Astrocyte (in vitro differentiated cells and primary cell): ENCODE measurements at places on chromosomes 2 and 18. TPM values are rescaled to one million over a fixed set of nuclear protein-coding genes. Genes with fewer than 3 reads are reported as not detected.
A peak's percentile ranks its signal among the peaks of the same experiment; 100 is the strongest.

DNA sequence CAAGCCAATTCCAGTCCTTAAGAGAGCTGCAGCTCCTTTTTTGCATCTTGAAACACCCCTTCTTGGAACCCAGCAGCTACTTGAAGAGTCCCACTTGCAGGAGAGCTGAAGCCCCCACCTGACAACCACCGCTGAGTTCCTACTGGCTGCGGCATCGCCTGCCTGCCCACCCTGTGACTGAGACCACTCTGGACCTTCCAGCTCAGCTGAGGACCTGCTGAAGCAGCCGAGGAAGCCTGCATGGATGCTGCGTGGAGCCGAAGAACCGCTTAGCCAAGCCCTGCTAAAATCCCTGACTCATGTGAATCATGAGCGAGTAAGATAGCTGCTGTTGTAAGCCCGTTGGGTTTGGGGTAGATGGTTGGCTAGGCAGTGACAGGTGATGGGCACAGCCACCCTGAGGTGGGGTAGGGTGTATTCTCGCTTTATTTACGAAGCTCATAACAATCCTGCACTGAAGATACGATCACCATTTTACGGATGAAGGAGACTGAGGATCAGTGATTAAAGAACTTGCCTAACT, 78.4 kb downstream of the INHBB start:
- no peak overlapping the region for H3K4me3 ChIP-seq
- H3K27ac ChIP-seq = no peak overlapping the region
- no peak for DNase-seq
- H3K36me3 ChIP-seq = no peaks in the 10 kb centered on the region
- no peaks in the 10 kb centered on the region for H3K4me1 ChIP-seq

GRCh38 chr18:24941174-24941951, 410.6 kb downstream of the ZNF521 start:
- no peaks in the 10 kb centered on the region for H3K4me1 ChIP-seq
- H3K36me3 ChIP-seq = no peaks in the 10 kb centered on the region
- peaks cover 3% of the 10 kb centered on the region for H3K27me3 ChIP-seq

- no peak for DNase-seq
- H3K4me3 ChIP-seq = no peak overlapping the region
- no peaks in the 10 kb centered on the region for H3K27me3 ChIP-seq
- no peak overlapping the region for H3K27ac ChIP-seq
These were observed 48.1 kb downstream of the MYOM1 start for GRCh38 chr18:3171631-3172030.

GRCh38 chr2:237033536-237034060, 52.1 kb upstream of the COPS8 start:
- H3K27ac ChIP-seq = no peak overlapping the region
- no peaks in the 10 kb centered on the region for H3K27me3 ChIP-seq
- no peaks in the 10 kb centered on the region for H3K4me1 ChIP-seq
- no peak overlapping the region for H3K4me3 ChIP-seq

- H3K27ac ChIP-seq = no peak overlapping the region
- no peaks in the 10 kb centered on the region for H3K4me1 ChIP-seq
- no peak overlapping the region for H3K4me3 ChIP-seq
- H3K36me3 ChIP-seq = no peaks in the 10 kb centered on the region
- peaks cover 9% of the 10 kb centered on the region for H3K27me3 ChIP-seq
These were observed 50.2 kb downstream of the SKA1 start for GRCh38 chr18:50424877-50425690.

GRCh38 chr2:188450732-188451483, 159.2 kb downstream of the GULP1 start:
- H3K4me3 ChIP-seq = no peak overlapping the region
- H3K4me1 ChIP-seq = peaks cover 3% of the 10 kb centered on the region
- no peaks in the 10 kb centered on the region for H3K27me3 ChIP-seq
- H3K27ac ChIP-seq = no peak overlapping the region
- no peaks in the 10 kb centered on the region for H3K36me3 ChIP-seq

DNA sequence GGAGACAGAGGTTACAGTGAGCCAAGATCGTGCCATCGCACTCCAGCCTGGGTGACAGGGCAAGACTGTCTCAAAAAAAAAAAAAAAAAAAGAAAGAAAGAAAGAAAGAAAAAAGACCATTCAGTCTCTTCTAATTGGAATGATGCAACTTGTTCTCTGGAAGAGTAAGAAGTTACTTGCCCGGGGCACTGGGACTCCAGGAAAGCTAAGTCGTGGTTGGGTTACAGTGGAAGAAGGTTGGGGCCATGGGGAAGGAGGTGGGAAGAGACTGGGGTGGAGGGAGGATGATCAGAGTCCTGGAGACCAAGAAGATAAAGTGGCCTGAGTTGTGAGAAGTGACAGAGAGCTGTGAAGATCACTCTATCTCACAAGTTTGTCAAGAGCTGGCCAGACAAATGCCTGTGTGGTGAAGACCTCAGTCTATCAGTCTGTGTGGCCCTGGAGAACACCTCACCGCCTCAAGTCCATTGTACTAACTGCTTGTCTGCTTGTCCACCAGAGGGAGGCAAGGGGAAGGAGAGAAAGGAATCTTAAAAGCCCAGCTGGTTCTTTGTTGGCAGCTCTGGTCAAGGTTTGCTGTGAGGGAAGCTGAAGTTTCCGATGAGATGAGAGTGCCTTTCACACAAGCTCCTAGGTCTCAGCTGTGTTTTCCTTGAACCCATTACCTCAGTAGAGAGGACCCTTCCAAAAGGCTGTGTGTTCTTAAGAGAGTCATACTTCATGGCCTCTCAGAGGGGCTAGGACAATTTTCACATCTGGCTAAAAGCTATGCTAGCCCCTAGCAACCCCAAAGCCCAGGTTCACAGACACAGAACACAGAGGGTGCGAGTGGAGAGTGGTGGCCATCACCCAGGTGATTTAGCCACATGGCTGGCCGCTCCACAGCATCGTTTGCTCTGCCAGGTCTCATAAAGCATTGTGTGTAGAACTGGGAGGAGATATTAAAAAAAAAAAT, 72.0 kb upstream of the TMEM178A start:
- DNase-seq = peak; percentile 80
- H3K27ac ChIP-seq = no peak overlapping the region
- H3K4me1 ChIP-seq = peaks cover 4% of the 10 kb centered on the region
- no peaks in the 10 kb centered on the region for H3K27me3 ChIP-seq
- H3K36me3 ChIP-seq = no peaks in the 10 kb centered on the region
- no peak overlapping the region for H3K4me3 ChIP-seq

DNA sequence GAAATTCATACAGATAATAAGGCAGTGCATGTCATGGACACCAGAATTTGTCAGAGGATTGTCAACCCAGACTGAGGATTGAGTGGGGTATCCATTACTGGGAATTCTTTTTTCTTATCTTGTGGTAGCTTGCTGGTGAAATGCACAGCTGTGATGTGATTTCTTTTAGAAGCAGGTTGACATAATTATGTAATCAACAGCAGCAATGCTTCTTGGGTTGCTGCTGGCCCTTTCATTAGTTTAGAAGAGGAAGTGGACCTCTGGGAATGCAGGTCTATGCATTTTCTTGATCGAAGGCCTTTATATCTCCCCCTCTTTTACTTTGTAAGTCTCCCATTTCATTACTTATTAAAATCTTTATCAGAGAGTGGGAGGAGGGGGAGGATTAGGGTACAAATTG, 319.9 kb downstream of the AGPS start:
- no peaks in the 10 kb centered on the region for H3K36me3 ChIP-seq
- no peaks in the 10 kb centered on the region for H3K4me1 ChIP-seq
- H3K4me3 ChIP-seq = no peak overlapping the region
- DNase-seq = no peak
- no peaks in the 10 kb centered on the region for H3K27me3 ChIP-seq
- no peak overlapping the region for H3K27ac ChIP-seq

- H3K4me3 ChIP-seq = no peak overlapping the region
- peak; percentile 6 for DNase-seq
- H3K36me3 ChIP-seq = no peaks in the 10 kb centered on the region
- H3K27ac ChIP-seq = no peak overlapping the region
- H3K27me3 ChIP-seq = no peaks in the 10 kb centered on the region
- H3K4me1 ChIP-seq = peaks cover 18% of the 10 kb centered on the region
These were observed 982.1 kb downstream of the TSN start for GRCh38 chr2:122737429-122738077.

- H3K27ac ChIP-seq = no peak overlapping the region
- peaks cover 22% of the 10 kb centered on the region for H3K4me1 ChIP-seq
- no peak for DNase-seq
- no peak overlapping the region for H3K4me3 ChIP-seq
These were observed 15.6 kb downstream of the SLC4A3 start for GRCh38 chr2:219643084-219643473.

DNA sequence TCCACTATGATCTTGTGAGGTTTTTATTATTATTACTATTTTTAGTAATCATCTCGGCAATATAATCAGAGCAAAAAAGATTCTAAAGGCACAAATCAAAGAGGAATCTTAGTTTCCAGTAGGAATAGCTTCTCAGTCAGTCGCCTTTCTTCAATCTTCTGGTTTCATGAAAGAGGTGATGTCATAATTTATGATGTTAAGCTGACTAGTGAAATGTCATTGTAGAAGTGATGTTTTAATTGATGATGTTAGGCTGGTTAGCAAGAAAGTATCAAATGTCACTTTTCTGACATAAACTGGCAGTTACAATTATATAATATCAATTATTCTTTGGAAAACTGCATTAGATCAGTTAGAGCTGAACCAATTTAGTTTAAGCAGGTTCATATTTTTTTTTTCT, 476.7 kb upstream of the ETAA1 start:
- no peaks in the 10 kb centered on the region for H3K27me3 ChIP-seq
- DNase-seq = no peak

- H3K27me3 ChIP-seq = no peaks in the 10 kb centered on the region
- peaks cover 17% of the 10 kb centered on the region for H3K4me1 ChIP-seq
- no peaks in the 10 kb centered on the region for H3K36me3 ChIP-seq
These were observed 148.8 kb downstream of the RDH14 start for GRCh38 chr2:18411626-18412025.

- no peak overlapping the region for H3K27ac ChIP-seq
- H3K4me3 ChIP-seq = no peak overlapping the region
- no peaks in the 10 kb centered on the region for H3K27me3 ChIP-seq
These were observed 87.4 kb downstream of the INO80D start for GRCh38 chr2:205998583-205998982.

DNA sequence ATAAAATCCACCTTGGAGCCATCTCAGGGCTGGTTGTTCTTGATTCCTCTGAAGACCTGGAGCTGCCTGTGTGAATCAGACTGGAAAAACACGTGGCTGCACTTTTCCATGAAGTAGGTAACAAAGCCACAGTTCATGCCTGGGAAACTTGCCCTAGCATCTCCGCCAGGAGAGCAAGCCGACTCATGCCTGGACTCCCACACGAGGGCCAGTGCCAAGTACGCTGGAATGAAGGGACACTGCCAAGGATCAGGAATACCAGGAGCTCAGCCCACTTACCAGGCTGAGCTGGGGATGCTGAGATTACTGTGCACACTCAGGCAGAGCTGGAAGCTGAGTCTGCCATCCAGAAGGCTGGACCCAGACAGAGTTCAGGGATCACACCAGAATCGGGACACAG, 10.9 kb upstream of the FHL2 start:
- H3K4me1 ChIP-seq = peaks cover 43% of the 10 kb centered on the region
- H3K27me3 ChIP-seq = no peaks in the 10 kb centered on the region
- H3K36me3 ChIP-seq = no peaks in the 10 kb centered on the region
- peak; percentile 99 for DNase-seq
- H3K4me3 ChIP-seq = no peak overlapping the region
- peak overlapping the region; percentile 82 for H3K27ac ChIP-seq

DNA sequence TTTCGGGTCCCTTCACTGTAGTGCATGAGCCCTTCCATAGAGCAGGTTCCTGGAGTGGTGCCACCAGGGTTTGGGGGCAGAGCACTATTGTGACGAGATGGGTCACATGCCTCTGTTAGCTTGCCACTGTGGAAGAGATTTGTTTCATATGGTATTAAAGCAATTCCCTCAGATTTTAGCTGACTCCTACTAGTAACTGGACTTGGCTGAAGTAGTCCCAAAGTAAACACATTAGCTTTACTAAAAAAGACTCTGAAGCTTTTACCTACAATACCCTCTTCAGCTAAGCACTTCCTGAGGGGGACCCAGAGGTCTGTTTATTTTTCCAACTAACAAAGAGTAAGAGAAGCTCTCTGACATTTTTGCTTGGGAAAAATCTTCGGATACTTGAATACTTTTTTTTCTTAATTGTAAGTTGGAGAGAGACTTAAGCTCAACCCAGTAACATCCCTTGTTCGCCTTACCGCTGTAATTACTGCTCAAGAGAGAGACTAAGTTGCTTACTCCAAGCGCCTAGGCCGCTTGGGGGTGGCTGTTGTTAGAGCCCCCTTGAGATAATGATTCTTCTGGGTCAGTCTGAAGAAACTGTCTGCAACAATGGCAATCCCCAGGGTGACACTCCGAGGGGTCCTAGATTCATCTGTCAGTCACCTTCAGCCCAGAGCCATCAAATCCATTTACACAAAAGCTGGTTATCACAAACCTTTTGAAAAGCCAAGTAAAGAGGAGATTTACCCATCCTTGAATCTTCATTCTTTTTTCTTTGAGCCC, 177.4 kb downstream of the FIGN start:
- DNase-seq = peak; percentile 16
- H3K27me3 ChIP-seq = no peaks in the 10 kb centered on the region
- no peaks in the 10 kb centered on the region for H3K36me3 ChIP-seq
- no peak overlapping the region for H3K4me3 ChIP-seq
- no peak overlapping the region for H3K27ac ChIP-seq

The GKN1 gene
- total RNA-seq = not detected in 2 replicates

The CXCR4 gene
- 2.8 and 4.1 TPM in 2 replicates for total RNA-seq

The ADAM17 gene
- 44.9 and 48.4 TPM in 2 replicates for total RNA-seq

The FKBP1B gene
- total RNA-seq = 16.8 and 19.4 TPM in 2 replicates

The ID2 gene
- 7.7 and 13.6 TPM in 2 replicates for total RNA-seq

The PEX13 gene
- 27.8 and 28.8 TPM in 2 replicates for total RNA-seq
